Hippocampal formation (tissue), 2 donors: ENCODE measurements at places on chromosomes 12 and 14.

GRCh38 chr12:31106101-31106803, 32.6 kb downstream of the DDX11 start:
- DNase-seq, result no peak

GRCh38 chr14:80772504-80772903, 169.0 kb downstream of the CEP128 start:
- no peak for DNase-seq

- DNase-seq, result no peak
These were observed 283.5 kb downstream of the KSR2 start for GRCh38 chr12:117685110-117685926.

DNA sequence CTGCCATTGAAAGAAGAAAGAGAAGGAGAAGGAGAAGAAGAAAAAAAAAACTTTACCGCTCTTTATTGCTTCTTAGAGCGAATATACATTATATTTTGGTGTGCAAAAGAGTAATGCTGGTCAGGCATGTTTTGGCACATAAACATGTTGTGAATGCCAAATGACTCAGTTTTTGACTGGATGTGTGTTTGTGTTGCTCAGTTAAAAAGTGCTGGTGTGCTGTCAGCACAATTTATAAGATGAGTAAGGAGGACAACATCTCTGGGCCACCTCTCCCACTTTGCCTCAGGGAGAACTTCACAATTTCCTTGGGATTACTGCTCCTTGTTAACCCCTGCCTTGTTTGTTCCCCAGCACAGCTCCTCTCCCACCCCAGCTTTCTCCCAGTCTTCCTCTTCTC, 584.8 kb downstream of the ETNK1 start:
- DNase-seq, result no peak

GRCh38 chr12:81596558-81596957, 162.6 kb downstream of the PPFIA2 start:
- DNase-seq, result no peak

DNA sequence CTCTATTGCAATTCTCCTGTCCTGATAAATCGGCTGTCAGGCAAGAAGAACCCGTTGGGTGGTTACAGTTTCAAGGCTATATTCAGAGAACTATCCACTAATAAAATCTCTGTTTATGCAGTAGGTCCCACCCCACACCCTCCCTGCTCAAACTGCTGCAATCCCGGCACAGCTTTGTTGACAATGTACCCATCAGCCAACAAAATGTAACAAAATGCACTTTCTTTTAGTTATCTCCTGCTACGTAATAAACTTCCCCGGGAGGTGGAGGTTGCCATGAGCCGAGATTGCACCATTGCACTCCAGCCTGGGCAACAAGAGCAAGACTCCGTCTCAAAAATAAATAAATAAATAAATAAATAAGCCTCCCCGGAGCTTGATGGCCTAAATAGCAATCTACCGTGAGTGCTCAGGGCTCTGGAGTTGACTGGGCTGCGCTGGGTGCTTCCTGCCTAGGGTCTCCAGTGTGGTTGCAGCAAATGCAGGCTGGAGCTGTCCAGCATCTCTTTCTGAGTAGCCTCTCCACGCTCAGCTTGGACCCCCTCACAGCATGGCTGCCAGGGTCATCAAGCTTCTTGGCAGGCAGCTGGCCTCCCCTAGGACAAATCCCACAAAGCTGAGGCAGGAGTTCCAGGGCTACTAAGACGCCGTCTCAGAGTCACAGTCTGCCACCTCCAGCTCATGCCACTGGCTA, 43.2 kb upstream of the FBRSL1 start:
- no peak for DNase-seq

GRCh38 chr14:49303946-49304516, 282.1 kb downstream of the RPS29 start:
- no peak for DNase-seq

- DNase-seq, result no peak
These were observed 206.1 kb downstream of the PCNX1 start for GRCh38 chr14:71113376-71113775.

DNA sequence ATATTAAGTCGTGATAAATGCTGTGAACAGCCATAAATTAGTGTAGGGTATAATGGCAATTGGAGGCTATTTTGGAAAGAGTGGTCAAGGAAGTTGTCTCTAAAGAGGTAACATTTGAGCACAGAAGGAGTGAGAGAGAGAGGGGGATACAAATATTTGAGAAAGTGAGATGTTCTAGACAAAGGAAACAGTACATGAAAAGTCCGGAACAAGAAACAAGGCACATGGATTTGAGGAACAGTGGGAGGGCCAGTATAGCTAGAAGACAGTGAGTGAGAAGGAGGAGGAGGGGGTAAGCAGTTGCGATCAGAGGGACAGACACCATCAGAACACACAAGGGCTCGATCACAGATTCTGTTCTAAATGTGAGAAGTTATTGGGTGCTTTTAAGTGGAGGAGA, 20.1 kb upstream of the RNASE12 start:
- no peak for DNase-seq

DNA sequence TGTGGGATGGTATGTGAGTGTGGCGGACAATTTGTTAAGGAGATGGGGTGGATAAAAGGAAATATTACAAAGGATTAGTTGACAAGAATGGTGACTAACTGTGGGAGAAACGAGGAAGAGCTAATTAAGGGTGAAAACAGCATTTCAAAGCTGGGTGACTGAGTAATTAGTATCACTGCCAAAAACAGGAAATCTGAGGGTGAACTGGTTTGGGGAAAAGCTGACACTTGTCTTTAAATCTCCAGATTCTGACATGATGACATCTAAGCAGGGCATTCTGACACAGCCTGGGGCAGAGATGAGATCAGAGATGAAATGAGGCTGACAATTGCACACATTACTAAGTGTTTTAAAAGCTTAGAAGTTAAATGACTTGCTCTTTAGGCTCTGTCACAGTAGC, 42.4 kb upstream of the CCDC175 start:
- no peak for DNase-seq

GRCh38 chr12:110102255-110102654, 21.9 kb upstream of the IFT81 start:
- DNase-seq, result no peak

- DNase-seq, result no peak
These were observed 1.0 kb upstream of the PTMS start for GRCh38 chr12:6765048-6765633.

DNA sequence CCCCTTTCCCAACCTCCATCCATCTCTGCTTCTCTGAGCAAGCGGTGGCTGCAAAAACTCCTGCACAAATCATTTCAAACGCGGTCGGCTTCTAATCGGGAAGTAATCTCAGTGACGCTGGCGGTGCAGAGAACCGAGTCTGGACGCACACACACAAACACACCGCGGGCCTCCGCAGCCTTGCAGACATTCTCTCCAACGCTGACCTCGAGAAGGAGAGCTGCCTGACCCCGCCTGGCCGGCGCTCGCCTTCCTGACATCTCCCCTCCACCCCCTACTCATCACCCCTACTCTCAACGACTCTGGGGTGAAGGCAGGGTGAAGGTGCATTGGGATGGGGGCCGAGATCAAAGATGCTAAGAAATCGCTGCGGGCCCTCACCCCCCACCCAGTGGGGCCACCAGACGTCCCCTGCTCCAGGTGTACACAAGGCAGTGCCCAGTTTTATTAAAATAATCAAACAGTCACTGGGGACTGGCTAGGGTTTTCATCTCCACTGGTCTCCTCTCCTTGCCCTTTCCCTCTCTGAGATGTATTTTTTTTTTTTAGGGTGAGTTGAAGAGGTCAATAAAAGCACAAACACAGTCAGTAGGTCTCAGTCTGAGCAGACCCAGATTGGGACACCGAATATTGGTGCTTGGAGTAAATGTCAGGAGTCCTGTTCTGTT, 506 bp upstream of the TBX5 start:
- no peak for DNase-seq

DNA sequence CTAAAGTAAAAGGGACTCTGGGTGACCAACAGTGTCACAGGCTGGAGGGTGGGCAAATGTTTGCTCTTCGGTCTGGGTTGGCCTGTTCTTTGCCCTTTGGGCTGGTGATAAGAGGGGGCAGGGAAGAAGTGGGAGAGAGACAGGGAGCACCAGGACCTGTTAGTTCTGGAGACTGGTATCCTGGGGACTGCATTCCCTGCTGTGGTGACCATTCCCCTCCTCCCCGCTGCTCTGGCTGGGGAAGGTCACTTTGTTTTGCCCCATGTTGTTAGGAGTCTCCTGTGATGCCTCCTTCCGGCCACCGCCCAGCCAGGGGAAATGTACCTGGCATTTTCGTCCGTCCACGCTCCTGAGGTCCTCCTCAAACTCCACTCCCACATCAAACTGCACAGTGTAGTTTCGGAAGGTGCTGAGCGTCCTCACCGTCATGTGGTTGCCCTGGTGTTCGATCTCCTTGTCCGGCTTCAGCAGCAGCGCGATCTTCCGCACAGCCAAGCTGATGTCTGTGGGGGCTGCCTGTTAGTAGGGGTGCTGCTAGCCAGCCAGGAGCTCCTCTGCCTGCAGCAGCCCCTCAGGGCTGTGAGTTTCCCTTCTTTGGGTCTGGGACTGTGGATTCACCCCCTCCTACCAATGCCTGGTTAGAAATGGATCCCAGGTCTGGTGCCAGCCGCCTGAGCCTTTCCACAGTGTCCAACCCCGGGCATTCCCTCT, 618 bp downstream of the RBP5 start:
- no peak for DNase-seq

DNA sequence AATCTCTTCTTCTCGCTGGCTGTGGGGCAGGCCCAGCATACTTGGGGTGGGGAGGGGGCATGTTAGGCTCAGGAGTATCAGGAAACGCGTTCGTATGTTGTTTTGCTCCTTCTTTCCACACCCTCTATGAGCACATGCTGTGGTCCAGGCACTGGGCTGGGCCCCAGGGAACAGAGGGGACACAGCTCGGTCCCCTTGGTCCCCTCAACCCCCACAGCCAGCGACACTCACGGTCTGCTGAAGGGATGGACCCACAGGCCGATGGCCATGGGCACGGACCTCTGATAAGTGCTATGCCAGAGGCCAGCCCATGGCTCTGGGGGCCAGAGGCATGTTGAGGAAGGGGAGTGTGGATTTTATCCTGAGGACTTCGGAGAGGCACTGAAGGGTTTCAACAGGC, 6.2 kb downstream of the IFI27 start:
- no peak for DNase-seq

GRCh38 chr14:54672688-54673087, 105.8 kb downstream of the SAMD4A start:
- no peak for DNase-seq

GRCh38 chr12:92661269-92661668, 41.5 kb upstream of the PLEKHG7 start:
- no peak for DNase-seq
